ENCODE measurements at places on chromosomes 5 and 9.

DNA sequence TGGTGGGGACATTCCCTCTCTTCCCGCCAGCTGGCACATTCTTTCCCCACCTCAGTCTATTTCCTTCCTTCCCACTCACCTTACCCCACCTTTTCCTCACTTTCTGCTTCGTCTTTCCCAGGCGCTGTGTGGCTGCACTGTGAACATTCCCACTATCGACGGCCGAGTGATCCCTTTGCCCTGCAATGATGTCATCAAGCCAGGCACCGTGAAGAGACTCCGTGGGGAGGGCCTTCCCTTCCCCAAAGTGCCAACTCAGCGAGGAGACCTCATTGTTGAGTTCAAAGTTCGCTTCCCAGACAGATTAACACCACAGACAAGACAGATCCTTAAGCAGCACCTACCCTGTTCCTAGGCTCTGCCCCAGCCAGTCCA lies 7.3 kb downstream of the DNAJB5 start:
- DNase-seq = no peak

- no peak for DNase-seq
These were observed 70.3 kb upstream of the CNTLN start for GRCh38 chr9:17064558-17064957.

GRCh38 chr9:95382433-95382832 lies 64.9 kb upstream of the FANCC start:
- no peak for DNase-seq

DNA sequence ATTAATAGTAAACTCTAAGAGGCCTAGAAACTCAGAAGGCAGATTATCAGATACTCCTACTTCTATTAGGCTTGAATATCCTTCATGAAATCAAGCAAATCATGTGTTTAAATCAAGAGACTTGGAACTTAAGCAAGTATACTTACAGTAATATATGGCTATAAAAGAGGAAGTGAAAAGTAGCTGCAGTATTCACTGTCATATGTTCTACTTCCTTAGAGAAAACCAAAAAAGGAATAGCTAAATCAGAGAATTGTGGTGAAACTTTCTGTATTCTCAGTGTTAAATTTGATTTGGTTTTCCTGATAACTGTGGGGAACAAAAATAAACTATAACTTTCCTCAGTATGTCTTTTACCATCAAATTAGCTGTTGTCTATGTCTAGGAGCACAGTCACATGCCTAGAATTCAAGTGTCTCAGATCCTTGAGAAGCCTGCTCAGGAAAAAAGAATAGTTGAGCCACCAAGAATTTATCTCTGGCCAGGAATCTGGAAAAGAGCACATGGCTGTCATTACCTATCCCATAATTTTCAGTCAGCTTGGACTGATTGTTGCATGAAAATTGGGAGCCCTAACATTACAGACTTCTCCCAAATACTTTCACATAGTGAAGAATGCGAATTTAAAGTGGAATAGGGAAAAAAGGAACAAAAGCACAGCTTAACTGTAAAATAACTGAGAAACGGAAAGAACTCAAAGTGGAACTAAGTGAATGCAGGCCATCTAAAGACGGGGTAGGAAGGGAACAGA lies 1.7 kb downstream of the FKBP15 start:
- DNase-seq = no peak
